ENCODE measurements at places on chromosomes 16 and 17. TPM values are rescaled to one million over a fixed set of nuclear protein-coding genes. Genes with fewer than 3 reads are reported as not detected.

Gene PRR35
- total RNA-seq = not detected

Gene RAMP2
- total RNA-seq = not detected

Gene SLFN5
- 182 TPM for total RNA-seq

Gene TNFSF13
- 3.8 TPM for total RNA-seq

GRCh38 chr17:39165841-39166349 is at the start of gene ARL5C:
ARL5C (minus strand) TSS chr17:39166161; CDS start chr17:39165760, 401 bp downstream.
- DNase-seq = no peak

- no peak for DNase-seq
Observed at GRCh38 chr17:15392326-15392741, 50.9 kb upstream of the TEKT3 start.

DNA sequence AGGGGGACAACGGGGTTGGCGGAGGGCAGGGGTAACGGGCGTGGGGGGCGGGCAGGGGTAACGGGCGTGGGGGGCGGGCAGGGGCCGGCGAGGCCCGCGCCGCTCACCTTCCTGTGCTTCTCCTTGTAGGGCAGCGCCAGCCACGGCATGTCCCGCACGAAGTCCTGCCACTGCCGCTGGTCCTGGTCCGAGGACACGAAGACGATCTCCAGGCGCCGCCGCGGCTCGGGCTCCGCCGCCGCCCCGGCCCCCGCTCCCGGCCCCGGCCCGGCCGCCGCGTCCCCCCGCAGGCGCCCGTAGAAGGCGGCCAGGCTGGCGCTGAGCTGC is 401 bp downstream of the NXN start:
- DNase-seq = no peak

DNA sequence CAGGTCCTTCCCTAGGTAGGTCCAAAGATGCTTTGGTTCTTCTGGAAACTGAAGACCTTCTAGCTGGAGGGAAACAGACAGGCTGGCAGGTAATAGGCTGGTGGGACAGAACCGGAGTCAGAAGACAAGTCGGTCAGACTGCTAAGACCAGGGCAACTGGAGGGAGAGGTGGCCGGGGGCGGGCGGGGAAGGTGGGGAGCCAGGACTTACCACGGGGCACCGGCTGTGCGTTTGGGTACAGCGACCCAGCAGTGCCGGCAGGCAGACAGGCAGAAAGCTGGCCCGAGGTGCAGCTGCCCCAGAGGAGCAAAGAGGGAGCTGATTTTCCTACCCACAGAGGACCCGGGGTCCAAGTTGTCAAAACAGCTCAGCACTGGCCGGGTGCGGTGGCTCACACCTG is 575 bp downstream of the SLC52A1 start:
- no peak for DNase-seq

- DNase-seq = no peak
Observed at GRCh38 chr16:22388101-22388644, 13.8 kb upstream of the CDR2 start.

- DNase-seq = no peak
Observed at GRCh38 chr16:66519482-66520373, 30.2 kb downstream of the TK2 start.

GRCh38 chr17:21463779-21464407 is 87.7 kb downstream of the KCNJ12 start:
- no peak for DNase-seq

DNA sequence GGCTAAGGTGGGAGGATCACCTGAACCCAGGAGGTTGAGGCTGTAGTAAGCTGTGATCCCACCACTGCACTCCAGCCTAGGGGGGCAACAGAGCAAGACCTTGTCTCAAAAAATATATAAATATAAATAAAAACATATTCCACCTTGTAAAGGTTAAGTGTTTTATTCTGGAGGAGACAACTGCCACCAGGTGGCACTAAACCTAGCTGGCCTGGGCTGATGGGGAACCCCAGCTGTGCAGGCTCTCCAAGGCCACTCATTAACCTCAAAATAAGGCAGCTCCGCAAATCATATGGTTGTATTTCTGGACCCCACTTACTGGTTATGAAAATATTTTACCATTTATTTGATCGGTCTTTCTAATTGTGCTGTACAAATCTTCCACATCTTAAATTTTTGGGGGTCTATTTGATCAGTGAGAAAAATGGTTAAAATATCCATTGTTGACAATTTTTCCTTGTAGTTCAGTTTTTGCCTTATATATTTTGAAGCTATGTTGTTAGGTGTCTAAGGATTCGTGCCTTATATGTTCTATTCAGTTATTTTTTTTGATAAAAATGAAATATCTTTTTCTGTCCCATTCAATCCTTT is 8.5 kb upstream of the ICAM2 start:
- peak; percentile 68 for DNase-seq

GRCh38 chr17:18093616-18094408 is 6.1 kb downstream of the DRG2 start:
- peak; percentile 14 for DNase-seq
